ENCODE measurements at places on chromosomes 7 and 10.

GRCh38 chr10:102678842-102679289 lies 34.6 kb downstream of the TRIM8 start:
- peak; percentile 44 for DNase-seq

DNA sequence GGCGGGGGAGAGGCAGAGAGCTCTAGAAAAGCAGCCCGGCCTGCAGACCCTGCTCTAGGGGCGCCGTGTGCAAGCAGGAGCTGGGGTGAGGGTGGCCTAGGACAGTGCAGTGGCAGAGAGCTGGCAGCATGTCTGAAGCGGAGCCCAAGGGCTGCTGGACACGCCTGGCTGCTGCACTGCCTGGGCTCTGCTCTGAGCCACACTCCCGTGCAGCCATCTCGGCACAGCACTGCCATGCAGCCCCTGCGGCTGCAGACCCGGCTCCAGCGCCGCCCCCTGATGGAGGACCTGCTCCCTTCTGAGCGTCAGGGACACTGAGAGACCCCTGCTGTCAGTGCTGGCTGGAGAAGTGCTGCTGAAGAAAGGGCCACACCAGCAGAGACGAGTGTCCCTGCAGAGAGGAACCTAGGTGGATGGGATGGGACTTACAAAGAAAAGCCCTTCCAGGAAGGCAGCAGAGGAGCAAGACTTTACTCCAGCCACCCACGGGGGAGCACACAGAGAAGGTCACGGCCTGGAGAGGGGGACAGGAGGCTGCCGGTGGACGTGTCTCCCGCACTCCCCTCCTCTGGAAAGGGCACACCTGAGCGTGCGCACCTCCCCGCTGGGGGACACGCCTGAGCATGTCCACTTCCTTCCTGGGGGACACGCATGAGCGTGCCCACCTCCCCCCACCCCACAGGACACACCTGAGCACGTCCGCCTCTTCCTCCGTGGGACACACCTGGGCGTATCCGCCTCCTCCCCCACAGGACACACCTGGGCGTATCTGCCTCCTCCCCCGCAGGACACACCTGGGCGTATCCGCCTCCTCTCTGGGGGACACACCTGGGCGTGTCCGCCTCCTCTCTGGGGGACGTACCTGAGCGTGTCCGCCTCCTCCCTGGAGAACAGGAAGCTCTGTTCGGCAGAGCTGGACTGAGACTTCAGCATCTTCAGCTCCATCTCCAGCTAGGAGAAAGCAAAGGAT lies 252.9 kb downstream of the MAD1L1 start:
- DNase-seq, result no peak

DNA sequence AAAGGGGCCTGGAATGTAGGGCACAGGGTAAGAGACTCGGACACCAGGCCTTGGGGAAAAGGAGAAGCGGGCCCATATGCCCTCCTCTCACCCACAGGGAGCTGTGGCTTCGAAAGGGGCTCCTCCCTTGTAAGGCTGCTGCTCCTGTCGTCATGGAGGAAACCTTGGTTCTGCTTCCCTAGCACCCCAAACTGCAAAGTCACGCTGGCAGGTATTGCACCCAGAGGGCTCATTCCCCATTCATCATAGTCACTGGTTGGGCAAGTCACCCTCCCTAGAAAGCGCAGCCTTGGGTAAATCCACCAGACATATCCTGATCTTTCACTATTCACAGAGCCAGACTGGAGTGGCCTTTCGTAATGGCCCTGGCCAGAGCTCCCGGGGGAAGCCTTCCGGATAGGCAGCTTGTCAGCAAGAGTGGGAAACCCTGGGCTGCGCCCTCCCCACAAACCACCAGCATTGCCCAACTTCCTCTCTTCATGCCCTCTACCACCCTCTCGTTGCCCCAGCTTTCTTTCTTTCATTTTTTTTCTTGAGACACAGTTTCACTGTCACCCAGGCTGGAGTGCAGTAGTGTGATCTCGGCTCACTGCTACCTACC lies 121.0 kb downstream of the HIP1 start:
- peak; percentile 90 for DNase-seq

DNA sequence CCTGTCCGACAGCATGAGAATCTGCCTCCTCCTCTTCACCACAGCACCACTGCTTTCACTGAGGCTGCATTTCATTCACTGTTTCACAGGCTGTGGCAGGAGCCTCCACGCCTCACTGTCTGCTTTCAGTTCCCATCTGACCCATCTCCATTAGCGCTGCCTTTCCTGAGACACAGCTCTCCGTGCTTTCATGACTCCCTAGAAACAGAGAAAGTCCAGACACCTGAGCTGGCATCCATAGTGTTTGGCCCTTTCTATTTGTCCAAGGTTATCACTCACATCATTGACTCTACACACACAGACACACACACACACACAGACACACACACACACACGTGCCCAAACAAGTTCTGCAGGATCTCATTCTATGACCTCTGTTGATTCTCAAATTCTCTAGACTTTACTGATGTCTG lies 5.2 kb downstream of the LGI1 start:
- DNase-seq, result no peak

DNA sequence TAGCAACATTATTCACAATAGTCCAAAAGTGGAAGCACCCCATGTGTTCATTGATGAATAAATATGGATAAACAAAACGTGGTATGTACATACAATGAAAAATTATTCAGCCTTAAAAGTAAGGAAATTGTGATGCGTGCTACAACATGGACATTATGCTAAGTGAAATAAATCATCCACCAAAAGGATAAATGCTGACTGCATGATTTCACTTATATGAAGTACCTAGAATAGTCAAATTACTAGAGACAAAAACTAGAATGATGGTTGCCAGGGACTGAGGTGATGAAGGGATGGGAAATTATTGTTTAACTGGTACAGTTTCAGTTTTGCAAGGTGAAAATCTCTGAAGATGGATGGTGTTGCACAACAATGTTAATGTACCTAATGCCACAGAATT lies 56.6 kb downstream of the THSD7A start:
- no peak for DNase-seq

DNA sequence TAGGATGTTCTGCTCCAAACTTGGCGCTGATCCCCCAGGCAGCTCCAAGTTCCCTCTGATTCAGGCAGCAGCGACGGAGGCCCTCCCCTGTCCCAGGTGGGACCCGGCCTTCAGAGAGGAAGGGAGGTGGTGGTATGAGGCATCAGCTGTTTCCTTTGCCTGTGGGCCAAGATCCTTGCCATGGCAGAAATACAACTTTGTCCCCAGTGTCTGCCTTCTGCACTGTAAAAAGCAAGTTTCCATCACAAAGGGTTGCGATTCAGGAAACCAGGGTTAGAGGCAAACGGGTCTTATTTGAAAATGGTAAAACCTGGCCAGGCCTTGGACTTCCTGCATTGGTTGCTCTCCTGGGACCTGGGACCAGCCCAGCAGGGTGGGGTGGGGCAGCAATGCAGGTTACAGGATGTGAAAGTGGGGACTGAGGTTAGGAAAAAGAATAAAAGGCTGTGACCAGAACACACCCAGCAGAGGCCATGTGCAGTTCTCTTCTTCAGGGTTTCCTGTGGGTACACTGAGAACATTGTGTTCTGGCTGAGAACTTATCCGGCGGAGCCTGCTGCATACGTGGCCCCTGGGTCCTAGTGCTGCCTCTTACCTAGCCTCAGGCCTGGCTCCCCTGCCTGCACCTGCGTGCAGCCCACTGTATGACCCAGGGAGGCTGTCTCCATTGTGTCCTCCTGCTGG lies 25.1 kb upstream of the DDIT4 start:
- peak; percentile 91 for DNase-seq

GRCh38 chr10:12513775-12514673 lies 164.7 kb downstream of the CAMK1D start:
- DNase-seq, result no peak

DNA sequence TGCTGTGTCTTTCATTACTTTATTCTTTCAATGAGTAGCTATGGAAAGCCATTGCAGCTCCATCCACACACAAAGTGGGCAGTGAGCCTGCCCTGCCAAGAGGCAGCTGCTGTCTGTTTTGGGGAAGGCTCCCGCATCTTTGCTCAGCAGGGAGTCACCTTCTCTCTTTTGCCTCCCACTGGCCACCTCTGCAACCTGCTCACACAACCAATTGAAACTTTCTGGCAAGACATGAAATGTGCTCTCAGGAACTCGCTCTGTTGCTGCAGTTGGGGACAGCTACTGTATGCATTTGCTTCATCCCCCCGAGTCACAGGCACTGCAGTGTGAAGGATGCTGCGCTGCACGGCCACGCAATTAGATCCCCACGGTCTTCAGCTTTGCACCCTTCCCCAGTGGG lies 244.8 kb upstream of the NFE2L3 start:
- DNase-seq, result no peak

All from activated CD4-positive, alpha-beta T cell treated with anti-CD3 and anti-CD28 coated beads, Interleukin-10, Interleukin-2, amounts not matched to agents 100 ng/mL and 50 ng/mL, durations not matched to agents 16 hours and 8 hours (primary cell).